ENCODE measurements at places on chromosomes 3 and 15.

- no peak for DNase-seq
Observed at GRCh38 chr3:101123081-101123480, 129.9 kb upstream of the ABI3BP start.

- DNase-seq: no peak
Observed at GRCh38 chr3:46722443-46722842, 4.8 kb upstream of the PRSS50 start.

DNA sequence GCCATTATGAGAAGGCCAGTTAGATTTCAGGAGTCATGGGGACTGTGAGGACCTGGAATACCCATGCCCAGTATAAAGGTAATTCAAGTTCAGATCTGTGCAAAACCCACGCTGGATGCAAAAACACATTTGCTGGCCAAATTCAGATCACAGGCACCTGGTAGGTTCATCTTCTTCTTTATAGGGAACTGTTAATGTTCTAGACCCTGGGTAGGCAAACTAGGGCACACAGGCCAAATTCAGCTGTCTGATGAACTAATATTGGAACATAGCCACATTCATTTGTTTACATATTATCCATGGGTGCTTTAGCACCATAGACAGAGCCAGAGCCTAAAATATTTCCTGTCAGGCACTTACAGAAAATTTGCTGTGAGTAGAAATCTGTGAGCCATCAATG lies 241.4 kb downstream of the PTPRG start:
- DNase-seq: no peak

GRCh38 chr3:152778022-152778421 lies 56.9 kb upstream of the P2RY1 start:
- DNase-seq: no peak

GRCh38 chr3:14774431-14774830 lies 44.3 kb upstream of the FGD5 start:
- no peak for DNase-seq

DNA sequence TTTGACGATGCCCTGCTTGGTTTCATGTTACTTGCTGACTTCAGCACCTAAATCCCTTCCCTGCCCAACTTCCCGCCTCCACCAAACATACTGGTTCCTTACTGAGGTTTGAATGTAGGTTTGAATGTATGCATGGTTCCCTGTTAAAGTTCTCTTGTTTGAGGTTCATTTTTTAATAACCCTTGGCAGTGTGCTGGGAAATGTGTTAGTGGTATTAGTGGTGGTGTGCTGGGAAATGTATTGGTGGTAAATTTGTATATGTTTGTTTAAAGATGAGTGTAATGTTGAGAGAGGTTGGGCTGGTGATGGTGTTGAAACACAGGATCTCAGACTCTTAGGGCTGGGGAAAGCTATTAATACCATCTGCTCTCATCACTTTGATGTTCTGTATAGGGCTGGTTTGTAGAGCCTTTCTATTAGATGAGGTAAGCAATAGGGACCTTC lies 392.7 kb downstream of the PTPRG start:
- no peak for DNase-seq

GRCh38 chr15:57403566-57404325 lies 27.4 kb downstream of the CGNL1 start:
- no peak for DNase-seq

DNA sequence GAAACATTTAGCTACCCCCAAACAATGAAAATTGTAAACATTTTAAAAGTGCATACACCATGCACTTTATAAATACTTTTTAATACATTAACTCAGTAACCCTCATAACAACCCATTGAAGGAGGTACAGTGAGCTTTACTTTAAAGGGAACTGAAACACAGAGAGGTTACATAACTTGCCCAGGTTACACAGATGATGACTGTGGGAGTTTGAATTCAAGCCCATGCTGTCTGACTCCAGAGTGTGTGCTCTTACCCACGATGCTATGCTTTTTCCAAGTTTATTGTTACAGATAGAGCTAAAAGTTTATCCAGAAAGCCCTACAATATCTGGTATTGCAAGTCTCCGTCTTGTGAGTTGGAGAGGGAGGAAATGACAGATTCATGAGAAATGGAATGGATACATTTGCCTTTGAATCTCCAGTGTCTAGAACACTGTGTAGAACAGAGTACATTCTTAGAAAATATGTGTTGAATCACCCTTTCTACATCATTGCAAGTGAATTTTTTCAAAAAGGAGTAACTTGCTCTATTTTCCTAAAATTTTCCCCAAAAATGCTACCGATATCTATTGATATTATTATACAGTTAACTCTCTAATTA lies 428.3 kb downstream of the NAALADL2 start:
- no peak for DNase-seq

GRCh38 chr15:99562238-99562637 lies 3.5 kb upstream of the MEF2A start:
- no peak for DNase-seq

DNA sequence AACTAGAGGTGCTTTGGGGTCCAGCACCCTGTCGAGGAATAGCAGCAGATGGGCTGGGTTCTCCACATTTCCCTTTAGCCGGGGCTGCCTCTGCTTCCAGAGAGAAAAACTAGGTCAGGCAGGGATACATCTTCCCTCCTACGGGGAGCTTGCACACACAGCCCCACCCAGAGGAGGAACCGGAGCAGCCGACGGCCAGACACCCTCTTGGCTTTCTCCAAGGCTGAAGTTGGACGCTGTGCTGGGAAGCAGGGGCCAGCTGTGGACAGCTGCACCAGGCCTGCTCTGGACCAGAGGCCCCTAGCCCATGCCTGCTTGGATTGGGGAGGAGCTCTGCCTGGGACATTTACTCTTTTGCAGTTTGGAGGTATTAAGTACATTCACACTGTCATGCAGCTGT lies 44.7 kb upstream of the NR2C2 start:
- DNase-seq: no peak

- DNase-seq: no peak
Observed at GRCh38 chr3:193868590-193868989, 267.4 kb upstream of the HES1 start.

GRCh38 chr3:155316426-155316825 lies 22.9 kb upstream of the STRIT1 start:
- DNase-seq: no peak

DNA sequence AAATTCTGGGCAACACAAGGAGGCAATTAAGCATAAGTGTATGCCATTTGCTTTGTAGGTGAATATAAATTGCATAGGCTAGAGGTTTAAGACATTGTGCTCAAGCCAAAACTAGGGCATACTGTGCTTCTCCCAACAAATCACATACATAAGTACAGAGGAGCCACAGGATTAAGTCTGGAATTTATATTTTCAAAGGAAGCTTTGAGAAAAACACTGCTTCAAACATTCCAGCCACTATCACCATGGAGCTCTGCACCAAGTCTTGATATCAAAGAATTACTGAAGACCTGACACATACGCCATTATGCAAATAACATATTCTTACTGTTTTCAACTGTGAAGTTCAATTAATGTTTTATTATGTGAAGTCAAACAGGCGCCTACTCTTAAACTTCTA lies 119.4 kb upstream of the NPHP3 start:
- no peak for DNase-seq

- no peak for DNase-seq
Observed at GRCh38 chr3:17314171-17314570, 428.3 kb downstream of the TBC1D5 start.

DNA sequence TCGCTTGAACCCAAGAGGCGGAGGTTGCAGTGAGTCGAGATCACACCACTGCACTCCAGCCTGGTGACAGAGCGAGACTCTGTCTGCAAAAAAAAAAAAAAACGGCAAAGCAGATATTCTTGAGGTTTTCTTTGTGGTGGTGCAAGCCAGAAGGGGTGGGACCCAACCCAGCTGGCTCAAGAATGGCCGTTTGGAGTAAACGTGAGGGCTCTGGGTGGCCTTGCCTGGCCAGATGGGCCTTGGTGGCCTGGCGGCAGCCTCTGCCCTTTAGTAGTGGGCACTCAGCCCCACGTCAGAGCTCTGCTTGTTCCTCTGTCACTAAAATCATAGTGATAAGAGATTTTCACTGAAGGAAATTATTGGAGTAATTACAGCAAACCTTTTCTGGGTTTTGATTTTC lies 50.5 kb downstream of the ATP1B3 start:
- no peak for DNase-seq

DNA sequence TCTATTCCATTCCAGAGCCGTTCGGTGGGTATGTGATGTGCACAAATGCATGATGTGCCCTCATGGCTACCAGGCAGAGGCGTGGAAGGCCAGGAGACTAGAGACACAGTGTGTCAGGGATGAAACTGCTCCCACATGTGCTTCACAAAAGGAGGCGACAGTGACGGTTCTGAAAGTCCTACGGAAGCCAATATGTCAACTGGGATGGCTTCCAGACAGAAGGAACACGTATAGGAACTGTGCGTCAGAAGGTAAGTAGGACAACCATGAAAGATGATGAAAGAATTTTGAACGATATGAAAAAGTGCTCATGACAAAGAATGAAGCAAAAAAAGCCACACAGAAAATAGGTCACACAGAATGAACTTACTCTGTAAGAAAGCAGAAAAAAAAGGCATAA lies 34.1 kb downstream of the GLB1 start:
- no peak for DNase-seq

GRCh38 chr3:124221422-124221821 lies 229.5 kb upstream of the ROPN1 start:
- DNase-seq: peak; percentile 79

DNA sequence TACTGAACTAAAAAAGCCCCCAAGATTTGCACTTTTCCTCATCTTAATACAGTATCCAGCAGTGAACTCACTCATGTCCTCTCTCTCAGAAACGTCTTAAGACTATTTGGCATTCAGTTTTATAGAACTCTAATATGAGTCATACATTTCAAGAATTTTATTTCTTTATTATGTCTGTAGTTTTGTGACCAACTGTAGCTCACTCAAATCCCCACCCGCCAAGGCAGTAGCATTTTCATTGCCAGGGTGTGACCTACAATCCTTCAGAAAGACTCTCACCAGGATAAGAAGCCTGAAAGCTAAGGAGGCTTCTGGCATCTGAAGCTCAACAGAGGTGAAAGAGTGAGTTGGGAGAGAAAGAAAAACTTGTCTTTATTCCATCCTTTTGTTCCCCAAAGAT lies 537.1 kb downstream of the RSL24D1 start:
- DNase-seq: no peak

- DNase-seq: no peak
Observed at GRCh38 chr3:39137991-39138803, 15.2 kb downstream of the CSRNP1 start.

DNA sequence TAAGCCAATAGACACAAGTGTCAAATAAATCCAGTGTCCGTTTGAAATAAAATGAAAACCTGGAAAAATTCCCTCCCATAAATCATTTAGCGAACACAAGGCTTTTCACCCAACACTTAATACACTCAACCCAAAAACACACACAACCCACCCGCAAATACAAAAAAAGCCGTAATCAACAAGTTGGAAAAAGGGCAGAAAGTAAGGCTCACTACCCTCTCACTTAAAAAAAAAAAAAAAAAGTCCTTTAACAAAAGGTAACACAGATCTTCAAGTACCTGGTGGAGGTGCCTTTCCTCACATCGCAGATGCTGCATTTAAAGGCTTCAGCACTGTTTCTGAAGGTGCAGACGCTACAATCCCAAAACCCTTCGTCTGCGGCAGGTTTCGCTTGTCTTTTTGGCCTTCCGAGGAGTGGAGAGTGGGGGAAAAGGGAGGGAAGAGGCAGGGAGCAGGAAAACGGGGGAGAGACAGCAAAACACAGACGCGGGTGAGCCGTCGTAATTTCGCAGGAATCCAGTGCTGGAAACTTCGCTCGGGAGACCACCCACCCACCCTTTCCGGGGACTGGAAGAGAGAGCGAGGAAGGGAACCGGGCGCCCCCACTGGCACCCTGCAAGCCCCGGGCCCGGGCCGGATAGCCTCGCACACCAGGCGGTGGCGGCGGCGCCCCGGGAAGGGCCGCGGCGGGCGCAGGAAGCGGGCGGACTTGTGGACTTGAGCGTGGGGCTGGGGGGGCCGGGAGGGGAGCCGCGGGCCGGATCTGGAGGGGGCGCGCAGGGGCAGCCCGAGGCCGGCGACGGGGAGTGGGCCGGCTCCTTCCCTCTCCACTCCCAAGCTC lies 401.8 kb downstream of the SHQ1 start:
- DNase-seq: peak; percentile 41

DNA sequence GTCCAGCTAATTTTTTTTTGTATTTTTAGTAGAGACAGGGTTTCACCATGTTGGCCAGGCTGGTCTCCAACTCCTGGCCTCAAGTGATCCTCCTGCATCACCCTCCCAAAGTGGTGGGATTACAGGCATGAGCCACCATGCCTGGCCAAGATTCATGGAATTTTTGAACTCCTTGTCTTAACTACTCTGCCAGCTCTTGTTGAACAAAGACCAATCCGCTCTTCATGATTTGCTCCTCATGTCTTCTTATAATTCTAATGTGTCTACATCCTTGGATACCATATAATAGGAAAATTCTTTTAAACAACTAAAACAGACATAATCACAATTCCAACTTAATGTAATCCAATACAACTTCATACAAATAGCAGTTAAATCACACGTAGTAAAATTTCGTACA lies 21.3 kb downstream of the UBA5 start:
- no peak for DNase-seq

GRCh38 chr3:46209746-46210470 lies 1.8 kb upstream of the CCR1 start:
- DNase-seq: peak; percentile 54

GRCh38 chr15:52133510-52134220 lies 21.1 kb upstream of the BCL2L10 start:
- no peak for DNase-seq

GRCh38 chr3:99982650-99983049 lies 131.7 kb downstream of the FILIP1L start:
- DNase-seq: no peak

DNA sequence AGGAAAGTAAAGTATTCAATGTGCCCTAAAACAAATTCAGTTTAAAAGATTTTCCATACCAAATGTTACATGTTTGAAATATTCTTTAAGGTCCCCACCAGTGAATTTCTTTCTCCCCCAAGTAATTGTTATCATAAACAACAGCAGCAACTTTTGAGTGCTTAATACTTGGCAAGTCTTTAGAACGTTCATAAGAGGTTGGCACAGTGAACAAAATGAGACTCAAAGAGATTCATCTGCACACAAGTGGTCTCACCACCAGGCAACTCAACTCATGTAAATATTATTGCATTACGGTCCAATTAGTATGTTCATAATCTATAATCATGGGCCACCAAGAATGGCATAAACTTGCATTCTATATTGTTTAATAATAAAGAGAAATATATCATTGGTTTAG lies 98.7 kb downstream of the TBL1XR1 start:
- DNase-seq: no peak

GRCh38 chr15:74794248-74794969 lies 12.5 kb downstream of the CSK start:
- DNase-seq: no peak

GRCh38 chr3:9721015-9721699 lies 10.4 kb upstream of the BRPF1 start:
- no peak for DNase-seq

DNA sequence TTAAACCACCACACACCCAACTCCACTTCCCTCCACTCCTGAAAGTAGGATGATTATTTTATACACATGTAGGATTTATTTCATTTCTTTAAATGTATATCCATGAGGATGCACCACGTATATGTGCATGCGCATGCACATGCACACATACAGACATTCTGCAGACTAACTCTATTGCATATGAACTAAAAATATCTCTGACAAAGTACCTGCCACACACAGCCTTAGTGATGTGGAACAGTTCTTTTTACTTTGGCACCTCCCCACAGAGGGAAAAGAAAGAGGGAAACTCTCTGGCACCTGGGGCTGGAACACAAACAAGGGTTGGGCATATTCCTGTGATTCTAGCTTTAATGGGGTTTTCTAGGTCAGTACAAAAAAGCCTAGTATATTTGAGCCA lies 138.2 kb downstream of the CLASP2 start:
- no peak for DNase-seq
